ENCODE measurements at places on chromosomes 5 and 9.

DNA sequence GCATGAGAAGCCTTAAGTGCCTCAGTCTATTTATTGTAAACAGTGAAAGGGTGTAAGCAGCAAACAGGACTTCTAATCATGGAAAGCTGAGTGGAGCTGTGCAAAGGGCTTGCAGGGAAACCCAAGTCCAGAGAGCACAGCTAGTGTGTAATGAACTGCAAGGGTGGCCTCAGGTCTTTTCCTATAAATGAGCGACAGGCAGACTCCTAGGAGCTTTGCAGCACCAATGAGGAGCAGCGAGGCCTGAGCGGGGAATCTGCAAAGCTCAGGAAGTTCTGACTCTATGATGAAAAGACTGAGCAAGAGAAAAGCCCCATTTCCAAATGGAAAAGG is 250.1 kb upstream of the MAP3K1 start:
- DNase-seq: no peak

DNA sequence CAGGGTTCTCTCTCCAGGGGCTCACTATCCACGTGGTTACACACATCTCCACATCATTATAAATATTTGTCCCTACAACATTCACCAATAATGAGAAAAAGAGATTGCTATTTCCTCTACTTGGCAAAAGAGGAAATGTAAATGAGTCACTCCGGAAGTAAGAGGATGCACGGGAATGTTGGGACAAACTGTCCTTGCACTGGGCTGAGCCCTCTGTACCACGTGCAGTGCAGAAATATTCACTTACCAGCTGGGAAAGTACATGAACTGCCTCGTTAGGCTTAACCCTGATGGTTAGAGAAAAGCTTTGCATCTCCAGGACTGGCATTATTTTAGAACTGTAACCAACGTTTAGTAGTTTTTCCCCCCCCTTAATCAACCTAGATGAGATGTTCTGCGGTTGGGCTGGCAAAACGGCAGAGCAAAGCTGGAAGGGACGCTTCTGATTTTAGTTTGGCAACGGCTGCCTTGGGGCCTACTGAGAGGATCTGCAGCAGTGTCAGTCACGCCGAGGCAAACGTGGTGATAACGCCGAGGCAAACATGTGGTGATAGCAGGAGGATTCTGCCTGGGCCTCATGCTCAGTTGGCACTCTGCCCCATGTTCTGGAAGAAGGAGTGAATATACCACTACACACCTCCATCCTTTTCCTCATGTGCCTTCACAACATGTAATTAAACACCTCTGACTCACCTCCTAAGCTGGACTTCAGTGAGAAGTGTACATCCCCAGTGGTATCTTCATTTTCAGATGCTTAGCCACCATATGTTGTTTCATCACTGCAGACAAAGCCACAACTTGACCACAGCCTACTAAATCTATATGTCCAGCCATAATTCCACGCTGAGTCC is 661.4 kb upstream of the KLF4 start:
- DNase-seq: no peak

GRCh38 chr9:114941376-114941775 is 11.0 kb upstream of the TNFSF8 start:
- DNase-seq: no peak

DNA sequence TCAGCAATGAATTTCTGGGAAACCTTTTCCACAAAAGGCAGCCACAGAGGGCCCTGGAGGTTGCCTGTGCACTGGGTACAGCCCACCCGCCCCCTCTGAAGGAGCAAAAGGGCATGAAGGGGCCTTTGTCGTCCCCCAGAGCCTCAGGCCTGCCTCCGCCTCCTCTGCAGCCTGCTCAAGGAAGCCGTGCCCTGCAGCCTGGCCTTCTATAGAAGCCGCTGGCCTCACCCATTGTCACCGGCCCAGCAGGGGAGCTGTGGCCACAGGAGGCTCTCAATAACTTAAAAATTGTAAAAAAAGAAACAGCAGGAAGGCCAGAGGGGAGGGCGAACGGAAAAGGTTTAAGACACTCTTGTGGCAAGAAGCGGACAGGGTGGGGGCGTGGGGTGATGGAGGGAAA is 213.3 kb downstream of the IRX2 start:
- DNase-seq: no peak

DNA sequence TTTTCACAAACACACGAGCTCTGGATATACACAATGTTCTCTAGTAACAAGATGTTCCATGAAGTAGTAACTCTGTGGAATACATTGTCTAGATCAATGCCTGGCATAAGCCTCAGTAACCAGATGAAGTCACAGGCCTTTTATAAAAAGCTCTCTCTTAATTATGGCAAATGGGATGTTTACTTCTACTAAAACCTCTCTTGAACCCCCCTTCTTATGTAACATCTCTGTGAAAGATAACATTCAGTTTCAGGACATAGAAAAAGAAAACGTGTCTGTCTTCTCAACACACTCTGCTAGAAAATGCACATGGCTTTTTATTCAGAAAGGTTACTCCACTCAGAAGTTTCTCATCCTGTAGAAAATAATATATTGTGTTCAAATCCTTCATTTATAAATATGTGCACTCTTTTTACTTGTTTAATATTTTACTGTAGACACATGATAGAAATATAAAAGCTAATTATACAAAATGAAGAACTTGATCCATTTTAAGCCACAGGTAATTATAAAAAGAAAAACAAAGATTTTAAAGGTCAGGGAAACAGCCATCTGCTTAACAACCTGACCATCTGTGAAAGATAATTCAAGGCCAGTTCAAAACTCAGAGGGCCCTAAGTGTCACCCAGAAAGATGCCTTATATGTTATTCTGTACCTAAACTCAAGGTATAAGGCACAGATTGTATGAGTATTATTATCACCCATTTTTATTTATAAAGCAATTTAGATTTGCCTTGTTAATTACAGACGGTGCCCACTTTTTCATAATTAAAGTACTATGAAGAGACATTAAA is 812.0 kb downstream of the CDH18 start:
- DNase-seq: no peak

GRCh38 chr5:135954899-135955298 is at the start of gene LECT2:
TSS of gene LECT2 (minus strand) at chr5:135954983. CDS start at chr5:135954833, 150 bp downstream.
- no peak for DNase-seq

DNA sequence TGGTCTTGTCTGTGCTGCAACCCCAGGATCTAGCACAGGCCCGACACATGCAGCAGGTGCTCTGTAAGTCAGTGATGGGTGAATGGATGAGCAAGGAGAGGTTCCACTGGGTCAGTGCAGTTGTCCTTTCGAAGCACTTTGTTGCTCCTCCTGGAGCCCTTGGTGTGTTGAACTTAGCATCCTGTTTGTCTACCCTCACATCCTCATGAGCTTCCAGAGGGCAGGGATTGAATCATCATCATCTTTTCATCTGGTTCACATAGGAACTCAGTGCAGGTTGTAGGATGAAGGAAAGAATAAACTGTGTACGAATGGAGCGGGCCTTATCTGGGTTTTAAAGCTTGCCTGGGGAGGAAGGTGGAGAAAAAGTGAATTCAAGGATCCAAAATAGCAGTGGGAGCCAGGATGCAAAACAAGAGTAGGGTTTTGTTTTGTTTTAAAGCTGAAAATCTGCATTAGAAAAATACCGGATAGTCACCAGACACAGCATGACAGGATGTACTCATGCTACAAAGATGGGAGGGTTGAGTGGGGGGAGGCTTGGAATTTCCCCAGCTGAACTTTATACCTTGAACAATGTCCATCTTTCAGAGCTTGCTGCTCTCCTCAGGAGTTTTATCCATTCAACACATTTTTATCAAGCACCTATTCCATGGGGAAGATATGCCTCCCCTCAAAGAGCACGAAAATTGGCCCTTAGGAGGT is 55.8 kb downstream of the PTTG1 start:
- DNase-seq: no peak

DNA sequence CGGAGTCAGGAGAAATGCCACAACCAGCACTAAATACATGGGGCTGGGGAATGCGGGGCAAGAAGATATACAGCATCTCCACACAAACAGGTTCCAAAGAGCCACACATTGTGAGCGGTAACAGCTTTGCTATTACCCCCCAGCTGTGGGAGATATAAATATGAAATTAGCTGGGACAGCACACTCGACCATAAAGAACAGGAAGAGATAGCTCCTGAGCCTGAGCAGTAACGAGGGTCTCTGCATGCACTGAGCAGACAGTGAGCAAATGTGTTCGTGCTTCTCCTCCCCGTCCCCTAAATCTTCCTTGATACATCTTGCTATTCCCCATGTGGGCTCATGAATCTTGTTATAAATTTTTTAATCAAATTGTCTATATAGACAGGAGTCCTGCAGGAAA is 53.1 kb downstream of the ADAMTS2 start:
- DNase-seq: no peak

DNA sequence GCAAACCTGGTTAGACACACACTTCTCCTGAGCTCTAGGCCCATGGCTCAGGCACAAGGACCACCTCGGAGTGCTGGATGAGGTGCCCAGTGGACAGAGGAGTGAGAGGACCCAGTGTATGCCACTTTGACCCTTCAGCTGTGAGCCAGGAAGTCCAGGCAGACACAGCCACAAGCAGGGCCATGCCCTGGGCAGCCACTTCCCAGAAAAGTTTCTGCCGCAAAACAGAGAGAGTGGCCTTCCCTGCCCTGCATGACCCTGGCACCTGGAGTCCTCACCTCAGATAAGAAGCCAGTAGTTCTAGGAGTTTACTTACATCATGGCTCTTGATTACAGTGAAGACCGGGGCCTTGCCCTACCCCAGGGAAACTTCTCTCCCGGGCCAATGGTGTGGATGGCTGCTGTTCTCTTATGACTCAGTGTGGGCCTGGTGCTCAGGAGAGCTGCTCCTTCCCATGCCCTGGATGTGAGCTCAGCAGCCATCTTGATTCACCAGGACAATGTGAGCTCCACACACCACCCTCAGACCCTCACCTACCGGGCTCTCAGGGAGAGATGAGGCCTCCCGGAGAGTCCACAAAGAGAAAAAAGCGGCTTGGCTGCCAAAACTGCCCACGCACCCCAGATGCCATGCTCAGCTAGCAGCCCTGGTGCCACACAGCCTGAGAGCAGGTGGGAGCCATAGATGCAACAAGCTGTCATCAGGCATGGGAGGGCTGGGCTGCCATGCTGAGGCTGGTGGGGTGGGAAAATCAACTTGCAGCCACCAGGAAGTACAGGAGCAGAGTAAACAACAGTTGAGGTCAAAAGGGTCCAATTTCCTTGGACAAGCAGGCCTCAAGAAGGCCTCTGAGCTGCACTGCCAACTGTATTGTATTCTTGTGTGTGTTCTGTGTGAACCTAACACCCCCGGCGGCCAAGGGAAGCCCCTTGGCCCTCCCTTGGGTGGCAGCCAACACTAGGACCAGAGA is 11.7 kb upstream of the IRF1 start:
- no peak for DNase-seq

DNA sequence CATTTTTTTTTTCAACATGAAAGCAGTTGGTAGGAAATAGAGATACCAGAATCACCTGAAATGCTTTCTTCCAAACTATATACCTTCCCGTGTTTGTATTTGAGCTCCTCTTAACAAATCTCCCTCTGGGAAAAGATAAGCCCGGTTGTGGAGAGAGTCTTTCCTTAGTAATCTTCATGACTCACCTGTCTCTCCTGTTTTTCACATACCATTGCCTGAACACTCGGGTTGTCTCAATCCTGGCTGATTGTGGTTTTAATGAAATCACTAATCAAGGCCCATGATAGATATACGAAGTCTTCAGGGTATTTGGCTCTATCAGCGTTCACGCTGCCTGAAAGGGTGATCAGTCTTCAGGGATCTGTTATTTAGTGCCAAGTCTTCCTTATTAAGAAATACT is 136.7 kb downstream of the MAN2A1 start:
- DNase-seq: no peak

DNA sequence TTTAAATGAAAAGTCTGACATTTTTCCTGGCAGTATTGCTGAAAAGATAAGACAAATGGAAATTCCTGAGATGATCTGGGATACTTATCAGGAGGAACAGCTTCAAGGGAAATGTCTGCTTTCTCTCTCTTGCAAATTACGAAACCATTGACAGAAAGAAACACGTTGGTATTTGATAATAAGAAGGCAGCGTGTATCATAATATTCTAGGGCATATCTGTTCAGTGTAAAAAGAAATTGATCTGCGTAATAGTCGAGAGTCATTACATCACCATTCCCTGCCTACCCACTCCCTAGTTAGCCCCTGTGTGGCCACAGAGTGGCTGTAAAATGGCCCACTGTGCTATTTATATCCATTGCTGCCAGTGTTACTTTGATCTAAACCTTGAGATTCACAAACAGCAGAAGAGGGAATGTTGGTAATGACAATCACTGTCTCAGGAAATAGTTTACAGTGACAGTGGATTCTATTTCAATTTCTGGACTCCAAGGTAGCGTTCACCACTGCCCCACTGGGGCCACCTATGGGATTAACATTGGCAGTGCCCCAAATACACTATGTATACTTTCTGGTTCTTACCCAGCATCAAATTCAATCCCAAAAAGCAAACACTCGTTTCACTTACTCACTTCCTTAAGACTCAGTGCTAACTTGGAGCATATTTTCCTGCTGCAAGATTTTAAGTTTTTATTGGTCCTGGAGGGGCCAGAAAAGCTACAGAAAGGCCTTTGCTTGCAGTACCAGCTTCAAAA is 133.4 kb upstream of the GAS1 start:
- DNase-seq: no peak

DNA sequence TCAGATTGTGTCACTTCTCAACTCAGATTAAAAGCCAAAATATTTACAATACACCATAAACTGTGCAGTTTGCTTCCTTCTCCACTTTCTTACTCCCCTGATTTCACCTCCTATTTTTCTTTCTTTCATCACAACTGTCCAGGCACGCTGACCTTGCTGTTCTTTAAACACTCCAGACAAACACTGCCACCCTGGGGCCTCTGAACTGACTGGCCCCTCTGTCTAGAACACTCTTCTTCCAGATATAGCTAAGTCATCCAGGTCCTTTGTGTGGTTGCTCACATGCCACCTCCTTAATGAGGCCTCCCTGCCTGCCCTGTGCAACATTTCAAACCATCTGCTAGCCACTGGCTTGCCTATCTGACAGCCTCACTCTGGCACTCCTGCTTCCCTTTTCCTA is 46.6 kb downstream of the ATG10 start:
- DNase-seq: no peak

GRCh38 chr9:89445801-89446251 is 52.1 kb downstream of the SEMA4D start:
- no peak for DNase-seq

GRCh38 chr9:34072868-34073590 is 24.3 kb upstream of the UBAP2 start:
- DNase-seq: no peak

DNA sequence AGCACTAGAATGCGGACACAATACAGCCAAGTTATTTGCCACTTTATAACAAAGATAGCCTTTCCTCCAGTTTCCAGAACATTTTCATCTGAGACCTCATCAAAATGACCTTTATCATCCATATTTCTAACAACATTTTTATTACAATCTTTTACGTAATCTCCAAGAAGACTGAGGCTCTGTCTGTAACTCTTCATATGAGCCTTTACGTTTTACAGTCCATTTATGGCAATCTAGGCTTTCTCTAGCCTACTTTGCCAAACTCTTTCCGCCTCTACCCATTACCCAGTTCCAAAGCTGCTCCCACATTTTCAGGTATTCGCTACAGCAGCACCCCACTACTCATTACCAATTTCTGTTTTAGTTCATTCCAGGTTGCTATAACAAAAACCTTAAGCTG is 8.2 kb upstream of the SEMA5A start:
- no peak for DNase-seq
